Thoracic aorta (tissue), 2 donors: ENCODE measurements at places on chromosomes 11 and 22. TPM values are rescaled to one million over a fixed set of nuclear protein-coding genes. Genes with fewer than 3 reads are reported as not detected.
A peak's percentile ranks its signal among the peaks of the same experiment; 100 is the strongest.

- peak; percentile 87 for DNase-seq
Measured at GRCh38 chr11:65915821-65916251, 3.0 kb downstream of the C11orf68 start.

- DNase-seq = no peak
Measured at GRCh38 chr11:1934335-1935155, 12.6 kb upstream of the MRPL23 start.

DNA sequence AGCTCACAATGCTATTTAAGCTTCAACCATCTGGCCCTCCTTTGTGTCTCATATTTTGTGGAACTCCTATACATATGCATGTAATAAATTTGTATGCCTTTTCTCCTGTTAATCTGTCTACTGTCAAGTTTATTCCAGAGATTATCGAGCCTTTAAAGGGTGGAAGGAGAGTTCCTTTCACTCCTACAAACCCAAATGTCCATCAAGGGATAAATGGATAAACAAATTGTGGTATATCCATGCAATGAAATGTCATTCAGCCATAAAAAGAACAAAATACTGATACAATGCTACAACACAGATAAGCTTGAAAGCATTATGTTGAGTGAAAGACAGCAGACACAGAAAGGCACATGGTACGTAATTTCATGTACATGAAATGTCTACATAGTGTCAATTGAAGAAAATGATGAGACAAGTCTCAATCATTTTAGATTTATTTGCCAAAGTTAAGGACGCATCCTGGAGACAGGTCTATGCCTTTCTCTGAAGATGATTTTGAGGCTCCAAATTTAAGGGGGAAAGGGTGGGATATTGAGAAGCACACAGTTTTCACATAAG, 17.7 kb upstream of the FEZ1 start:
- DNase-seq = no peak

DNA sequence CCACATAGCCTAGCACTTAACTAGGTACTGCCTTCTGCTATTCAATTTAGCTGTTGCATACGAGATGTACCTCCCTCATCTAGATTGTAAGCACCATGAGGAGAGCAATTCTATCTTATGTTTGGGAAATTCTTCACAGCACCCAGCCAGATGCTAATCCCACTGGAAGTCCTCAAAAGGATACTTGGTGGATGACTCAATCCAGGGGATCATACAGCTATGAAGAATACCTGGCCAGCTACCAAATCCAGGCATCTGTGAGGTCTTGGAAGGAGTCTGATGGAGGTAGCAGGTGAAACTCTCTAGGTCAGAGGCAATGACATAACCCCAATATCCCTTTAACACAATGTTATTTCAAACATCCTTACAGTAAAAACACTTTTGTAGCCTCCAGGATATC, 167.8 kb upstream of the NCAM1 start:
- no peak for DNase-seq

GRCh38 chr11:9688716-9689511, 25.0 kb downstream of the SWAP70 start:
- DNase-seq = no peak

GRCh38 chr11:119793335-119793984, 64.5 kb upstream of the NECTIN1 start:
- no peak for DNase-seq

GRCh38 chr11:120128392-120129119, 9.4 kb downstream of the TRIM29 start:
- no peak for DNase-seq

GRCh38 chr11:46246521-46246920, 30.9 kb upstream of the CREB3L1 start:
- DNase-seq = no peak

DNA sequence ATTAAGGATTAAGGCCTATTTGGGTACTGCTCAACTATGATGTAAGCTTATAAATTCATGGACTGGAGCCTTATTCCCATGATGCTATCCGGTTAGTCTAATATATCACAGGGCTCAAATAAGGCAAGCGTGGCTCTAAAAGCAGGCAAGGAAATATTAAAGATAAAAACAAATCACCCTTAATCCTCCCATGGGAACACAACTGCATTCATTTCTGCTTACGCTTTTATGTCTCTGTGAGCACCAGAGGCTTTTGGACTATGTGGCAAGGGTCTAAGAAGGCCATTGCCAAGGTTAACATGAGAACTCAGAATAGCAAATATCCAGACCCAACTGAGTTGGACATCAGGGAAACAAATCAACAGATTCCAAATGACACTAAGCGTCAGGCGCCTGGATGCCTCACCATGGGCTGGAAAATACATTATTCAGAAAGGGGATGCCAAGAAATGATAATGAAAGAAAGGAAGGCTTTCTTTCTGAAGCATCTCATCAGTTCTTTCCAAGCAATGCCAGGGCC, 138.1 kb downstream of the SLC1A2 start:
- DNase-seq = no peak

DNA sequence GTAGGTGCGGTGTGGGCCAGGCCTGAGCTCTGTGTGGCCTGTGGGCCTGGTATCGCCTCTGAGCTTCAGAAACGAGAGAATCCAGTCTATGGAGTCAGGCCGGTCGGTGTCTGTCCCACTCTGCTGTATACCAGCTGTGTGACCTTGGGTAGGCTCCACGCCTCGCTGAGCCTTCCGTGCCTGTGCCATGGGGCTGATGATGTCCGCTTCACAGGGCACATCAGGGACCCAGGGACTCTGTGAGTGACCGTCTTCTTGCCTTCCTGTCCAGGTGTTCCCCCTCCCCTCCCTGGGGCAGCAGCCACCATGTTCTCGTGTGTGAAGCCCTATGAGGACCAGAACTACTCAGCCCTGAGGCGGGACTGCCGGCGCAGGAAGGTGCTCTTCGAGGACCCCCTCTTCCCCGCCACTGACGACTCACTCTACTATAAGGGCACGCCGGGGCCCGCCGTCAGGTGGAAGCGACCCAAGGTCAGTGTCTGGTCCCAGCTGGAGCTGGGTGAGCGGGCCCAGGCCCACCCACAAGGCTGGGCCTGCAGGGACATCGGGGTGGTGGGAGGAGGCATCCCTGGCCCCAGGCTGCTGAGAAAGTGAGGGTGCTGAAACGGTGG, 17.9 kb downstream of the CAPN5 start:
- DNase-seq = no peak

- DNase-seq = no peak
Measured at GRCh38 chr22:45964372-45964771, 12.6 kb downstream of the WNT7B start.

GRCh38 chr11:108559904-108560303, 33.7 kb downstream of the EXPH5 start:
- no peak for DNase-seq

- DNase-seq = no peak
Measured at GRCh38 chr11:91097083-91097482, 874.2 kb upstream of the CHORDC1 start.

GRCh38 chr22:36741968-36742367, 34.0 kb downstream of the IFT27 start:
- no peak for DNase-seq

- DNase-seq = no peak
Measured at GRCh38 chr11:14114269-14114668, 151.7 kb downstream of the SPON1 start.

DNA sequence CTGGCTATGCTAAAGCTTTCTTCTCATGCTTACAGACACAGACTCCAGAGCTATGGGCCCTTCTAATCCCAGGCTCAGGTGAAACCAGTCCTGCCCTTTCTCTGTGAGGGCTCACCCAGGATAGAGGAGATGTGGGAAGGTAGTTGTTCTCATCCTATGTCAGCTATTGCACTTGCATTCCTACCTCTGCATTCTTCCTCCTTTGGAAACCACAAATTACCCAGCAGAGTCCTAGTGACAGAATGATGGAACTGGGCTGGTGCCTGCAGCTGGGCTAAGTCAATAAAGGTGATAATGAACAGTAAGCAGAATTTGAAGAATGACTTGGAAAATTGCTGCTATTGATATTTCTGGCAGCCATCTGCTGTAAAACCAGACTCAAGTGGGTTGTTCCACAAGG, 560.0 kb downstream of the TMEM135 start:
- DNase-seq = no peak

DNA sequence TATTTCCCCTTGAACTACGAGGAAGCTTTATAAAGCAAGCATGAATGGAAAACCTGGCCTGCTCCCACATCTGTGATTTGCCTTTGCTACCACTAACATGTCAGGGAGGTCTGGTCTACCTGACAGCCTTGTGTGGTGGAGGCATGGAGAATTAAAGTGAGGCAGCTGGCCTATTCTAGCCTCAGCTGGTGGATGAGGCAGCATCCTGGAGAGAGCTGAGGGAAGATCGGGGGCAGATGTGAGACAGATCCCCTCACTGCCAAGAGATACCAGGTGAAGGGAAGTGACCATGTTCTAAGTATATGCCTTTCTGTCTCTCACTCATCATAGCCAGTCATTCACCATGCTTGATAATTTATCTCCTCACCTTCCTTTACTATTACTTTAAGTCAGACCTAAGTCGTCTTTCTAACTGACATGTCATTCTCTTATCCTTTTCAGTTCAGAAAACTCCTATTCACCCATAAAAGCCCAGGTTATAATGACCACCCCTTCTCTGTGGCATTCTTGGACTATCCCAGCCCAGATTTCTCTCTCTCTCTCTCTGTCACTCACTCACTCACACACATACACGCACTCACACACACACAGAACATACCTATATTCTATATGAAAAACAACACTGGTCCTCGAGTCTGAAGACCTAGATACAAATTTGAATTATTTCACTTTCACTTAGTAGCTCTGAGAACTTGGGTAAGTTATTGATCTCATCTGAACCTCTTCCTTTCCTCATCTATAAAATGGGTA, 90.7 kb downstream of the CSNK2A3 start:
- no peak for DNase-seq

DNA sequence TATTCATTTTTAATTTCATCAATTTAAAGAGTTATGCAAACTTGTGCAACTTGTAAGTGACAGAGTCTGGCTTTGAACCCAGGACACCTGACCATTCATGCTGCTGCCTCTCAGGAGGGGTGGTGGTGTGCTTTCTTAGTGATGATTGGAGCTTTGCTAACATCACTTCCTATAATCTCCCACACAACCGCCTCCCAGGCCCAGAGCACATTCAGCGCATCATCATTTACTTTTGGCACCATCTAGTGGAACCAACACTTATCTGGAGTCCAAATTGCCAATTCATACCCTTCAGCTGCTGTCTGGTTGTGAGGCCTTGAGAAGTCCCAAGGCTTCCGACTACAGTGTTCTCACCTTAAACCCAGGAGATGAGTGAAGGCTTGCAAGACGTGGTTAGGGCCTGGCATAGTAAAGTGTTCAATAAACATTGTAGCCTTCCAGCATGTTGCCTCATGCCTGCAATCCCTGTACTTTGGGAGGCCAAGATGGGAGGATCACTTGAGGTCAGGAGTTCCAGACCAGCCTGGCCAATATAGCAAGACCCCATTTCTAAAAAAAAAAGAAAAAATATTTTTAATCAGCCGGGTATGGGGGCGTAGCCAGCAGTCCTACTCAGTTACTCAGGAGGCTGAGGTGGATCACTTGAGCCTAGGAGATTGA, 1.1 kb upstream of the TTLL1 start:
- peak; percentile 24 for DNase-seq

- no peak for DNase-seq
Measured at GRCh38 chr22:47976219-47976618, 1213.8 kb downstream of the TBC1D22A start.

DNA sequence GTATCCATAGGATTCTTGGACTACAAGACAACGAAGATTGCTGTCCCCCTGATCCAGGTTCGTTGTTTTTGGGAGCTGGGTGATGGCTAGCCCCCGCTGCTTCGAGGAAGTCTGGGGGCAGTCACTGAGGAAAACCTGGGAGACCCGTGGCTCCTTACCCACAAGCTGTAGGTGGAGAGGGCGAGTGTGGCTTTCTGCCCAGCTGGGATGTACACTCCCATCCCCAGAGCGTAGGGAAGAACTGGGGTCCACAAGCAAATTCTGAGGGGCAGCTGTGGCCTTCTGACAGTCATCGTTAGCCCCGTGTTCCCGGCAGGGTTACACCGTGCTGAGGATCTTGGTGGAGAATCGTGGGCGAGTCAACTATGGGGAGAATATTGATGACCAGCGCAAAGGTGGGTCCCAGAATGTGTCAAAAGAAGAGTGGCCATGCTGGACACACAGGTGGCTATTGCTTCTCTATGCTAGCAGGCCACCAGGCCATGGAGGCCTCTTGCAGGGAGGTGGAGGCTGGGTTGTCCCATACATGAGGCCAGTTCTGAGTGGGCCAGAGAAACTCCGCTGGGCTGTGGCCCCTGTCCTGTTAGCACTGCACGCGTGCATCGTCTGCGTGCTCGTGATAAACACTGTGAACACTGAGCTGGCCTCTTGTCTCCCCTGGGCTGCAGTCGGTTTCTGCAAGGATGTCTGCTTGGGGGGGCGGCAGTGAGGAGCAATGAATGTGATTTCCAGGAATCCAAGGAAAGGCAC, 39.8 kb downstream of the GLB1L2 start:
- DNase-seq = no peak

- DNase-seq = no peak
Measured at GRCh38 chr11:48013269-48013901, 33.0 kb downstream of the PTPRJ start.

- no peak for DNase-seq
Measured at GRCh38 chr11:78381865-78382264, 35.8 kb downstream of the GAB2 start.

GRCh38 chr22:24920029-24920428, 26.5 kb downstream of the LHFPL7 start:
- DNase-seq = no peak

GRCh38 chr11:88105526-88105925, 69.7 kb downstream of the RAB38 start:
- DNase-seq = no peak

DNA sequence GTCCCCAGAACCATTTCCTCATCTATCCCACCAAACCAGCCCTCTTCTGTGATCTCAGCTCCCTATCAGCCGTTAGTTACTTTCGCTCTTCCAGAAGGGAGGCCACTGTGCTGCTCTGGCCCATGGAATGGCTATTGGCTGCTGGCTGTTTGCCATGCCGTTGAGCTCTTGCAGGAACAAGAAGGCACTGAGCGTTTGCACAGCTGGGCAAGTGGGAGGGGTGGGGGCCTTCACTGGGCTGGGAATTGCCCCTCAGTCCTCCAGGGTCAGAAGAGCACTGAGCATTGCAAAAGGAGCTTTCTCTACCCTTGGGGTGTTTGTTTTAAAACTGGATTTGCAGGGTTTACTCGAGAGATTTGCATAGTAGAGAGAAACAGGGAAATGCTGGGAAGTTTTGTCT, 129.0 kb upstream of the PARVA start:
- DNase-seq = no peak

GRCh38 chr11:118314988-118315411, 10.5 kb downstream of the CD3E start:
- no peak for DNase-seq

Gene MUC5AC
- total RNA-seq = 45.9 TPM

Gene ZNF280A
- not detected for total RNA-seq

Gene LGALS12
- 0.54 TPM for total RNA-seq

Gene MS4A6E
- not detected for total RNA-seq

Gene ARHGAP42
- 5.6 TPM for total RNA-seq

Gene SLC22A12
- not detected for total RNA-seq

Gene GLYATL2
- not detected for total RNA-seq

Gene TENM4
- total RNA-seq = 13.3 TPM

Gene JHY
- total RNA-seq = 7.0 TPM

Gene RNF169
- total RNA-seq = 30.1 TPM

Gene GUCD1
- total RNA-seq = 83.4 TPM

Gene KRTAP5-7
- total RNA-seq = not detected

Gene IL17REL
- total RNA-seq = not detected

Gene SPDYC
- total RNA-seq = not detected
